ENCODE measurements at places on chromosomes 12 and 14.

DNA sequence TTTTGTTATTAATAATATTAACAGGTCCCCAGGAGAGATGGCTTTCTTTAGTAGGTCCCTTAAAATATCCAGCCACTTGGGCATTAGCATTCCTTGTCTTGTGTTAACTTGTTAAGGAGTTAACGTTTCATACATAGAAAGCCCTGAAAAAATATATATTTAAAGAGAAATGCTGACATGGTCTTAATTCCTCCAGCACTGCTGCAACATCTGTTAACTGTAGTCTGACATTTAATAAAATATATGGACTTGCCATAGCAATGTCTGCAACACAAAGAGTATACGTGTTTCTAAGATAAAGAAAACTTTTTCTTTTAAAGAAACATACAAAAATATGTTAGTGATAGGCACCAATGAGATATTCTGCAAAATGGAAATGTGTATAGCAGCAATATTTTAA lies 10.0 kb downstream of the SLC38A4 start:
- no peak for DNase-seq

GRCh38 chr12:106046301-106046846 lies 92.4 kb downstream of the NUAK1 start:
- DNase-seq, result no peak

DNA sequence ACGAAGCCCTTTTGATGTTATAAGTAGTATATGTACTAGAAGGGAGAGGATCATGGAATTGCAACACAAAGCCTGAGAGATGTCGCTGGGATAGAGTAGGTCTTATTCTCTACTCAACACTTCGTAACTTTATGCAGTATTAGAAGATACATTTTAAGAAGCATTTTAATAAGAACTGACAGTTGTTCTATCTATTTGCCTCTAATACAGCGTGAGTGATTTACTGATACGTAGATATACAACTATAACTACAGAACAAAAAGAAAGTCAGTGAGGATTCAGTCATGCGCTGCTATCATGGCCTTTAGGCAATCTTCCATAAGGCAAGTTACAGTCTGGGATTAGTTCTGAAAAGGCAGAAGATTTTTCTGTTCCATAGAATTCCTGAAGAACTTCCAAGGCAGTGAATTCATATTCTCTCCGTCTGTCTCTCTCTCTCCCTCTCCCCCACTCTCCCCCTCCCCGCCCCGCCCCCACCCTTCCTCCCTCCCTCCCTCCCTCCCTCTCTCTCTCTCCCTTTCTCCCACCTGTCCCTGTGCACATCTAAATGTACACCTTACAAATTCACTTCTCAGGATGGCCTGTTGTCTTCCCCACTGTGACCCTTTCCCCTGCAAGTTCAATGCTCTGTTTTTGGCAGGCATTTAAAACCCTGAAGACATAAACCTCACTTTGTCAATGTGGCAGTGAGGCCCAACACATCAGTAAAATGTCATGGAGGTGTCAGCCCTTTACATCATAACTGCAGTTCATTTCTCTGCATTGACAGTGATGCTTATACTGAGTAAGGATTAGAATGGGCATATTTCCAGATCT lies 470.6 kb downstream of the EGLN3 start:
- DNase-seq, result no peak

DNA sequence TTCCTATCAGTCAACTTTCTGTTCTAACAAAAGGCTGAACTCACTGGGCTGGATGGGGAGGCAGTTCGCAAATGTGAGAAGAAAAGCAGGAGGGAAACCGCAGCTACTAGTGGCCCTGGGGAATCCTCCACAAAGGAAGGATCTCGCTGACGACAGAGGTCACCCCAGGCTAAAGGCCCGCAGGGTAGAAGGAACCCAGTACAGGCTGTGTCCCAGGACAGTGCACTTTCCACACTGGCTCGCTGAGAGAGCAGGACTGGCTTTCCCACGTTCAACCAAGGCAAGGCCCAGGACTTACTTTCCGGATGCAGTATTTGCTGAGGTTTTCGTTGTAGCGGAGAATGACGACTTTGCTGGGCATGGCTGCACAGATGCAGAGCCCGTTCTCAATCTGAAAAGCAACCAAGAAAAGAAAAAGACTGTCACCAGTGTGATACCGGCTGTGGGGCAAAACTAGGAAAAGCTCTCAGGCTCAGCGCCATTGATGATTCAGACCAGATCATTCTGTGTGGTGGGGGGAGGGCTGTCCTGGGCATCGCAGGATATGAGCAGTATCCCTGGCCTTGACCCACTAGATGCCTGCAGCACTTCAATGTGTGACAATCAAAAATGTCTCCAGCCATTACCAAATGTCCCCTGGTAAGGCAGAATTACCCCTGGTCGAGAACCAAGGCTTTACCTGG lies 36.3 kb downstream of the PRKAB1 start:
- no peak for DNase-seq

DNA sequence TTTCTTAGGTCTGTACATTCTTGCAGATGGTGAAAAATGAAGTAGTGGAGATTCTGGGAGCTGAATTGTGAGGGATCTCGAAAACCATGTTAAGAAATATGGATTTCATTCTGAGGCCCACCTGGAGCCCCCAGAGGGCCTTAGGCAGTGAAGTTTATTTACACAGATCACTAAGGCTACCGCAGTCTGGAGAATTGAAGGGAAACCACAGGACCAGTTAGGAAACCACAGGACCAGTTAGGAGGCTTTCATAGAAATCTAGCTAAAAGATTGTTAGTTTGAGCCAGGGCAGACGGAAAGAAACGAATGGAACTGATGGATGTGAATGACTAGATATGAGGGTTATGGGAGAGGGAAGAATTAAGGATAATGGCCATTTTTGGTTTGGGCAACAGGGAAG lies 7.2 kb downstream of the CBLN3 start:
- DNase-seq, result no peak

DNA sequence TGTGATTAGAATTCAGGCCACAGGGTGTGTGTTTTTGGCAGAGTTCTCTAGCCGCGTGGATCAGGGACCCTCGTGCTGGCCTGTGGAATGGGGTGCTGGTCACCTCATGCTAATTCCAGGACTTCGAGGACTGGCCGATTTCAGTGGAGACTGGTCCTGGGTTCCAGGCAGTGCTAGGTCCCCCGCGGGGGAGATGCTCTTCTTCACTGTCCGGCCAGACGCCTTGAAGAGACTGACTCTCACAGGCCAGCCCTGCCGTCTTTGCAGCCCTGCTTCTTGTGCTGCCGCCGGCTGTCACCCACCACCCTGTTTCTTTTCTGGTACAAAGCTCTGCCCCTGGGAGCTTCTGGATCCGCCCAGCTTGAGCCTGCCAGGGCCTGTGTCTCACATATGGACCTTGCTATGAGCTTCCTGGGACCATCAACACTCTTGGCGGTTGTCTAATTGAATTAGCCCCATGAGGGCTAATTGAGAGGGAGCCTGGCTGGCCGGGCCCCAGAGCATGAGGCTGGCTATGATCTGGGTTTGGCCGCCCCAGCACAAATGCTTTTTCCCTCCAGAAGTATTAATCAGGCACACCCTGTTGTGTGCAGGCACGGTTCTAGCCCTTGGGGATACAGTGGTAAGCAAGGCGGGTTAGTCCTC lies 8.2 kb downstream of the MLXIP start:
- no peak for DNase-seq

- no peak for DNase-seq
These were observed 12.0 kb downstream of the CATSPERB start for GRCh38 chr14:91719839-91720238.

- DNase-seq, result peak; percentile 11
These were observed 25.7 kb downstream of the FGF23 start for GRCh38 chr12:4353785-4354208.

DNA sequence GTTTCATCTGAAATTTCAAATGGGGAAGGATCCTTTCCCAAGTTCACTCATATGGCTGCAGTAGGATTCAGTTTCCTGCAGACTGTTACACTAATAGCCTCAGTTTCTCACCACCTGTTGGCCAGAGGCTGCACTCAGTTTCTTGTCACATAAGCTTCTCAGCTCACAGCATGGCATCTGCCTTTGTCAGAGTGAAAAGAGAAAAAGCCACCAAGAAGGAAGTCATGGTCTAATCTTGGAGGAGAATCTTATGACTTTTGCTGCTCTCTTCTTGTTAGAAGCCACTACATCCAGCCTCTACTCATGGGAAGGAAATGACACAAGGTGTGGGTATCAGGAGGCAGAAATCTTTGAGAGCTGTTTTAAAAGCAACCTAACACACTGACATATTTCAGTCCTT lies 39.4 kb upstream of the BTG1 start:
- DNase-seq, result no peak

DNA sequence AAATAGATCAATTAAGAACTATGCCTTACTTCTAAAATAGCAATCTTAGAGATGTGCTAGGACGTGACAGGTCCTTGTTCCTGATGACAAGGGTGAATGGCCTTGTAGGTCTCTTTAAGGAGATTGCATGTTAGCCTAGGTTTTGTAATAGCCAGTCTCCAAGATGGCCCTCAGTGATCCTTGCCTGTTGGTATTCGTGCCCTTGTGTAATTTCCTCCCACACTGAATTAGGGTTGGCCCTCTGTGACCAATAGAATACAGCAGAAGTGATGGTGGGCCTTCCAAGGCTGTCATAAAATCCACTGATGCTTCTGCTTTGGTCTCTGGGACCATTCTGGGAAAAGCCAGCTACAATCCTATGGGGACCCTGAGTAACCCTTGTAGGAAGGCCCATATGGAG lies 38.2 kb upstream of the SNX6 start:
- no peak for DNase-seq

GRCh38 chr14:34718750-34719304 lies 4.4 kb upstream of the CFL2 start:
- no peak for DNase-seq

- DNase-seq, result no peak
These were observed 46.9 kb downstream of the CYP46A1 start for GRCh38 chr14:99730876-99731546.

DNA sequence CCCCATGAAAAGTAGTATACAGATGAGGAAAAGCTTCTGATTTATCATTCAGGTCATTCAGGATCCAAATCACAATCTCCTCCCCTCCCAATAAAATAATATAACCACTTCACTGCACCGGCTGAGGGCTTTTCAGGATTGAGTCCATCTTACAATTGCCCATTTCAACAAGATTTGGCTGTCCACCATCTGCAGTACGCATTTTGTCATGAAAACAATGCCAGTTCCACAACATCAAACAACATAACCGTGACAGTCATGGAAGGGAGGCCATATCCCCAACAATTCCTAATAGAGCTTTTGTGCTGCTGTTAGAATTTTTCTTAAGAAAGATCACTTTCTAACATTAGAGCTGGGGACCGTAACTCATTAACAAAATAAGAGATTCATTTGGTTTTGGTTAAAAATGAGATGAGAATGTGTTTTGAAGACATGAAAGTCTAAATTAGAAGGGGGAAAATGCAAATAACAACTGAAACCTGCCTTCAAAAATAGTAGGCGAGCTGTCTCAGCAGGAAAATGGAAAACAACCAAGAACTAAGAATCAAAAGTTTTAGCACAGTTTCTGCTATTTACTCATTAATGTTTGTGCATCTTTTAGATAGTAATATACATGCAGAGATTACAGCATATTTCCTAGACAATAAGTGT lies 38.3 kb upstream of the TMTC2 start:
- DNase-seq, result no peak

- no peak for DNase-seq
These were observed 266.1 kb upstream of the LRIG3 start for GRCh38 chr12:59186451-59186850.

DNA sequence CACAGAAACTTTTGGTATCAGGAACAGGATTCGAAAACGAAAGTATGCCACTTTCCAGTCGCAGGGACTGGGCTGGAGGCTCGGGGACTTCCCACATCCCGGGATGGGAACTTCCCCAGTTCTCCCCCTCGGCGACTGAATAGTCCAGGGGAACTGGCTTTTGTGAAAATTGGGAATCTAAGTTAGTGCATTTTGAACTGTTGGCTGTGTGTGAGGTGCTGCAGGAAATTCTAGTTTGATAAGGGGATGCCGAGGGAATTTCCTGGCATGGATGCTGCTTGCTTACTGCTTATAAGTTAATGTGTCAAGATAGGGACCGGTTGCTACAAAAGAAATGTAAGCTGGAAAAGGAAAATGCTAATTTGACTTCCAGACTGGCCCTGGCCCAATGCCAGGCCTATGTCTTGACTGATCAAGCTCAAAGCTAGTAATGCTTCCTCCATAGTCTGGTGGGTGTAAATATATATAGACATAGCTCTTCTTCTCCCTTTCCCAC lies 73.4 kb upstream of the EIF5 start:
- peak; percentile 5 for DNase-seq

DNA sequence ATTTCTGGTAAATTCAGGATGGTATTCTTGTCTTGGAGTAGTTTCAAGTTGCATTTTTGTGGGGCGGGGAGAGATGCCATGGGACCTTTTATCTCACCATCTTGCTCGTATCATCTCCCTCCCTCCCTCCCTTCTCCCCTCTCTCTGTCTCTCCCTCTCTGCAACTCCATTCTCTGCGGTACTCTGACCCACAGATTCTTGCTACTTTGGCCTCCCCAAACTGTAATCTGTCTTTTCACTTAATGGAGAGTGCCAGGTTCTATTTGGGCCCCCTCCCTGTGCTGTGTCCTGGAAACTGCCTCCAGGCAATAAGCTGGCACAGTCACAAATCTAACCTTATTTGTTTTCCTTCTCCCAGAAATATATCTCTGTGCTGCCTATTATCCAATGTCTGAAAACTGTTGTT lies 175.2 kb downstream of the PAWR start:
- DNase-seq, result no peak

- no peak for DNase-seq
These were observed 19.0 kb upstream of the KRAS start for GRCh38 chr12:25269701-25270100.

DNA sequence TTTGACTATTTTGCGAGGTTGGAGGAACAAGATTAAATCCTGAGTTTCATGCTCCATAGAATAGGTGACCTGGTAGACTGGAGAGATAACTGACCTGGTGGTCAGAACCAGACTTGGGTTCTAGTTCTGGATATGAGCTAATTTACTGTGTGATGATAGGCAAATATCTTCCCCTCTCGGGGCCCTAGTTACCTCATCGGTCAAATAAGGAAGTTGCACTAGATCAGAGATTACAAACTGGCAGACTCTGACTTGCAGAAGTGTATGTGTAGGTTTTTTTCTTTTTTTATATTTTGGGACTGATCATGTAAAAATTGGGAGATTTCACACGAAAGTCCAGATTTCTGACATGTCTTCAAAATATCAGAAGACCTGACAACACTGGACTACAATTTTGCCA lies 37.0 kb downstream of the RPH3A start:
- DNase-seq, result peak; percentile 3

Data from CD4-positive, alpha-beta T cell treated with Interleukin-1 beta for 1 hour (primary cell).